Ascending aorta (tissue), 2 donors: ENCODE measurements at places on chromosomes 6 and 20. TPM values are rescaled to one million over a fixed set of nuclear protein-coding genes. Genes with fewer than 3 reads are reported as not detected.

- H3K36me3 ChIP-seq: no peaks in the 10 kb centered on the region
- no peak for DNase-seq
- no peaks in the 10 kb centered on the region for H3K4me1 ChIP-seq
- no peak overlapping the region for H3K4me3 ChIP-seq
- no peak overlapping the region for H3K27ac ChIP-seq
Measured at GRCh38 chr20:14566505-14566904, 229.1 kb upstream of the FLRT3 start.

GRCh38 chr20:38706509-38706908 lies 17.8 kb upstream of the SLC32A1 start:
- H3K4me3 ChIP-seq: no peak overlapping the region
- H3K27ac ChIP-seq: no peak overlapping the region
- DNase-seq: no peak
- no peaks in the 10 kb centered on the region for H3K4me1 ChIP-seq
- H3K36me3 ChIP-seq: no peaks in the 10 kb centered on the region
- H3K27me3 ChIP-seq: no peaks in the 10 kb centered on the region

Gene TFAP2D
- not detected for total RNA-seq

DNA sequence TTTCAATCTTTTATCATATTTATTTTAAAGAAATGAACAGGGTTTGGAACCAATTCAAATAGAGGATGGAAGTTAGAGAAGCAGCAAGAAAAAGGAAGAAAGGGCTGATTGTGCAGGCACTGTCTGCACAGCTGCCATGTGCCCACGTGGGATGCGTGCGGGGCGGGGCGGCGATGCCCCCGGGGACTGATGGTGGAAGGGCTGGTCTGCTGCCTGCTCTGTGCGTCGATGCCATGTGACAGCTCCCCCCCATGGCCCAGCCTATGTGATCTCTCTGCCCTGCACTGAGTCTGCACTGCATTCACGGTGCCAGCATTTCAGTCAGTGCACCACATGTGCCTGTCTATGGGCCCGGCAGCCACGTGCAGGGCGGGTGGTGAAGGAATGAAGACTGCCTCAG lies 96.4 kb downstream of the IRF4 start:
- H3K4me3 ChIP-seq: no peak overlapping the region
- H3K27ac ChIP-seq: no peak overlapping the region
- DNase-seq: no peak
- no peaks in the 10 kb centered on the region for H3K4me1 ChIP-seq
- no peaks in the 10 kb centered on the region for H3K27me3 ChIP-seq

DNA sequence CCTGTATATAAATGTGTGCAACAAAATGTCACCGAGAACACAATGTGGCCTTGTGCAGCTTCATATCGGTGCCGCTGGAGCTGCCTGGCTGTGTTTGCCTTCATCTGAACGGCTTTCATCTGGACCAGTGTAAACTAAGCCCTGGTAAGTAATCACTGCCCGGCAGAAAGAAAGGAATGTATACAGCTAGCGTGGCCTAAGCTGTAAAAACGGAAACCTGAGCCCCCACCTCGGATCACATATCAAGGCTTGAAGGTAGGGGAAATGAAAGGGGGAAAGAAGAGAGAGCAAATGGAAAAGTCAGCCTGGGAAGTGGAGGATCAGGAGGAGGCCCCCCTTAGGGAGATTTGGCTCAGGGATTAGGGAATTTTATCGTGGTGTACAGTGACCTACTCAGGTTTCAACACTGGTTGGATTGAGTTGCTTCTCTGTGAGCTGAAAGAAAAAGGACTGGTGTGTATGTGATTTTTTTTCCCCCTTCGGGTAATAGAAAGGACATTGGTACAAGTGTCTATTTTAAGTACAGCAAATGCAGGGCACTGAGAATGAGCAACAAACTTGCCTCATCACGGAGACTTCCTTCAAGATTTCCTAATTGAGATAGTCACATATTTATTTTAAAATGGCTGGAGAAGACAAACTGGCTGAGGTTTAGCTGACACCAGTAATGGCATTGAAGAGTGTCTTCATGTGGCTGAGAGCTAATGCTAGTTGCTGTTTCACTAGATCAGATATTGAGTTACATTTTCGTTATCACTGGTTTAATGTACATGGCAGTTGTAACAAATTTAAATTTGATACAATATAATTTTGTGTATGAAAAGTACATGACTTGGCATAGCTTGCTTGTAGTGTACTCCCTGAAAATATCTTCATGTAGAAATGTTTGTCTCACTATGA lies 3.5 kb downstream of the SOBP start:
- H3K27me3 ChIP-seq: no peaks in the 10 kb centered on the region
- no peak for DNase-seq
- no peaks in the 10 kb centered on the region for H3K36me3 ChIP-seq
- H3K4me1 ChIP-seq: peaks cover 15% of the 10 kb centered on the region

Gene HAO1
- total RNA-seq: not detected

Gene STMND1
- not detected for total RNA-seq

Gene SLC32A1
- total RNA-seq: not detected

DNA sequence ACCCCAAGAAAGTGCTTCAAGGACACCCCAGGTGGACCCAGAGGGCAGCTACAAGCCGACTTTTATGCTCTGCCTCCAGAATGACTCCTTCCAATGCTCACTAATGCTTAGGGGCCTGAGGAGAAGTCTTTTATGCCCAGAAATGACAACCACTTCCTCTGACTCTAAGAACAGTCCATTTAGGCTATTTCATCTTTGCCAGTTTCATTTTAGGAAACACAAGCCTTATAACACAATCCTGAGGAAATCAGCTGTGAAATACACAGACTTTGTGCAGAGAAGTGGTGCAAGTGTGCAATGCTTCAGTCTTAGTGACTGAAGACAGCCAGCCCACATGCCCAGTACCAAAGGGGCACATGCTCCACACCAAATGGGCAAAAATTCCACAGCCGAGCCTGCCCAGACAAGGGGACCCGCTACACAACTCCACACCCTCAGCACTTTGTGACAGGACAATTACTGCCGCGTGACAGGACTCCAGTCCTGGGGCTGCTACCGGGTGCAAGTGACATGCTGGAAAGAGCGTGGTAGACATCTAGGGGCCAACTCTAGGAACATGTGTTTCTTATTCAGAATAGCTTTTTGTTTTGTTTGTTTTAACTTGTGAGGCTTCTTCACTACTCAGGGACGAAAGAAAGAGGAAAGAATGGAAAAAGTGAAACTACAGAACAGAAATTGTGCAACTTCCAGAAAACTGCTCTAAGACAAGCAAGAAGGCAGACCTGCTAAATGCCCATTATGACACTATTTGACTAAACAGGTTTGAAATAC lies 28.2 kb upstream of the PLAGL1 start:
- no peaks in the 10 kb centered on the region for H3K36me3 ChIP-seq
- H3K27me3 ChIP-seq: no peaks in the 10 kb centered on the region
- no peak overlapping the region for H3K27ac ChIP-seq
- peak overlapping the region; percentile 39 for H3K4me3 ChIP-seq

DNA sequence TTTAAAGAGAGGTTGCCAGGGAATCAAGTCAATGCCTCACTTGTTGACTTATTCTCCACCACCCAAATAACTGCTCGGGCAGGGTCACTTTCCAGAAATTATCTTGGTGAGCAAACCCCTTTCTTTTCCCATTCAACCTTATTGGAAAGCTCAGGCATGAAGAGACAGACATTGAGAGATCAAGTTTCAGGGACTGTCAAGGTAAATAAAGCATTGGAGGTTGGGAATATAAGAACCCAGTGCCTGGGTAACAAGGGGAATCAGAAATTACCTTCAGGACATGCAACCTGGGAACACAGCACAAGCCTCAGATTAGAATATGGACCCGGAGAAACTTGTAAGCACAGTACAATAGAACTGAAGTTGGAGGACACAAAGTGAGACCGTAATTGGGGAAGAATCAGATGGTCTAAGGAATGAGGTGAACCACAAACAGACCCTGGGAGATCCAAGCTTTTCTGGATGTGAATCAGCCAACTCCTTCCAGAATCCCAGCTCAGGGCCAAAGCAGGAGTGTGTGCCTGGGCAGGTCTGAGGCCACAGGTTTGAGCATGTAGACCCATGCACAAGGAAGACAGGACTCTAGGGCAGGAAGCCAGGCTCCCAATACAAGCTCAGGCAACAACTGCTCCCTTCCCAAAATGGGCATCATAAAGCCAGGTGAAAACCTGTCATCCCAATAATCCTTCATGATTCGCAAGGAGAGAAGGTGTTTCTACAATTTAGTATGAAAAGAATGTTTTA lies 512.8 kb downstream of the MAFB start:
- H3K4me1 ChIP-seq: no peaks in the 10 kb centered on the region
- DNase-seq: no peak
- H3K4me3 ChIP-seq: no peak overlapping the region
- no peak overlapping the region for H3K27ac ChIP-seq
- H3K27me3 ChIP-seq: no peaks in the 10 kb centered on the region

DNA sequence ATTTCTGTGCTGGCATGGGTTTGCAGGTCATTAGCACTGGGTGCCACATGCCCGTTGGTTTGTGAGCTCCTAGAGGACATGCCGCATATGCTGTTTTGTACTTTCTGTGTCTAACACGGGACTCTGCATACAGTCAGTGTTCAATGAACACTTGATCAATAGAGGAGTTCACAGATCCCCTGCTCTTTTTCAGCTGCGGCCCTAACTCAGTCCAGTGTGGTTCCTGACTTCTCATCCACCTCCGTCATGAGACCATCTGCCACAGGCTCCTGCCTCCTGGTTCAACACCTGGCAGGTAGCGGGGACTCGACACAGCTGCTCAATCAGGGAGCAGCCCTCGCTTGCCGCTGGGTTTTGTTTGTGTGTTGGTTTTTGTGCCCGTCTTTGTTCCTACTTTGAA lies 13.8 kb upstream of the BMP7 start:
- no peaks in the 10 kb centered on the region for H3K36me3 ChIP-seq
- no peak overlapping the region for H3K4me3 ChIP-seq
- H3K27me3 ChIP-seq: no peaks in the 10 kb centered on the region
- H3K27ac ChIP-seq: no peak overlapping the region
